Bronchial epithelial cell (primary cell): ENCODE measurements at places on chromosomes 5 and 9. TPM values are rescaled to one million over a fixed set of nuclear protein-coding genes. Genes with fewer than 3 reads are reported as not detected.
A peak's percentile ranks its signal among the peaks of the same experiment; 100 is the strongest.

Gene OR1L8
- not detected in 2 replicates for total RNA-seq

Gene PCDHGB2
- under 0.01 and 0.26 TPM in 2 replicates for total RNA-seq

Gene PCDHA8
- 0.13 TPM in 1 of 2 replicates, not detected in the other for total RNA-seq

Gene CYLC2
- not detected in 2 replicates for total RNA-seq

Gene RNF20
- 37.6 and 56.3 TPM in 2 replicates for total RNA-seq

Gene TMC1
- 1.0 TPM in 1 of 2 replicates, not detected in the other for total RNA-seq

Gene PRRX2
- total RNA-seq, result 0.13 TPM in 1 of 2 replicates, not detected in the other

Gene CDH10
- total RNA-seq, result not detected in 2 replicates

Gene DNAI1
- not detected in 2 replicates for total RNA-seq

Gene TPPP
- total RNA-seq, result 1.6 and 2.4 TPM in 2 replicates

Gene SLU7
- total RNA-seq, result 51.3 and 69.8 TPM in 2 replicates

Gene CCDC180
- under 0.01 and 0.13 TPM in 2 replicates for total RNA-seq

Gene N4BP3
- total RNA-seq, result 4.1 and 4.5 TPM in 2 replicates

DNA sequence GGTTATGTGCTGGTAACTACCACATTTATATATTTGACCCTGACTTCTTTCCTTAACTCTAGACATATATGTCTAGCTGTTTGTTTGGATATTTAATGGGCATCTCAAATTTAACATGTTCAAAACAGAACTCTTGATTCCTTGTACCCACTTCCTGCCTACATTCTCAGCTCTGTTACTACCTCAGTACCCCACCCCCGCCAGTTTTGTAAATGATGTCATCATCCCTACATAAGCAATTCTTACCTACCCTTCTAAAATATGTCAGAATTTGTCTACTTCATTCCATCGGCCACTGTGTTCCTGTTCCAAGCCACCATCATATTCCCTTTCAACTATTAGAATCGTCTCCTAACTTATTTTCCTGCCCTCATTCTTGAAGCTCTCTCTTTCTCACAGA lies 4.8 kb downstream of the RAD50 start:
- DNase-seq, result no peak

GRCh38 chr5:142441616-142442015 lies 116.8 kb upstream of the SPRY4 start:
- DNase-seq, result no peak

- no peak for DNase-seq
Observed at GRCh38 chr5:170736966-170737365, 46.6 kb upstream of the GABRP start.

DNA sequence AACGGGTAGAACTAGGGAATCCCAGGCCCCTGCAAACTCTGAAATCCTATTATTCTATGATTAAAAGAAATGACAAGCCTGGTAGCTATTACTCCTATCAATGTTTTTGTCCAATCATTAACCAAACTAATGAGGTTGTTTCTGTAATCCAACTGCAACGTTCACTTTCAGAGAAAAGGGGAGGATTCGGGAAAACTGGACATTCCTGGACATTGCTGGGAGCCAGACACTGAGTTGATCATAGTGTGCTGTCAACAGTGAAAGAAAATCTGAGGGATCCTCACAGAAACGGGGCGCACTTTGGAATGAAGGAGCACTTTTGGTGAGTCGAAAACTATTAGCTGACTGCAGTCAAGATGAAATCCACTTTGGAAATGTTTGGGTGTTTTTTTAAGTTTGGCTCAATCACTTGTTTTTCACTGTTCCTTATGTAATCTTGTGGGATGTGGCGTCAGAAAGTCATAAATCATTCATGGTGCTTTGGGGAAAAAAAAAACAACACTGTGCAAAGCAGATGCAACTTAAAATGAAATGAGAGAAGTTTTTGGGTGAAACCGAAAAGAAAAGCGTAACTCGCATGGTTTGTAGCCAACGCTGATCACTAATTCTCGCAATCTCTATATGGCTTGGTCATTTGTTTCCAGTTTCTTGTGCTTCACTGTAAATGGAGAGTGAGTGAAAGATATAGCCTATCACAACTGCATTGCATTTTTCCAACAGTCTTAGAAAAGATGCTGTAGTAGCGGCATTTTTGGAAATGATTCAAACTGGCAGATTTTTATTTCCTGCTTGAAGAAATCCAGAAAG lies 51.2 kb upstream of the ADRA1B start:
- DNase-seq, result no peak

DNA sequence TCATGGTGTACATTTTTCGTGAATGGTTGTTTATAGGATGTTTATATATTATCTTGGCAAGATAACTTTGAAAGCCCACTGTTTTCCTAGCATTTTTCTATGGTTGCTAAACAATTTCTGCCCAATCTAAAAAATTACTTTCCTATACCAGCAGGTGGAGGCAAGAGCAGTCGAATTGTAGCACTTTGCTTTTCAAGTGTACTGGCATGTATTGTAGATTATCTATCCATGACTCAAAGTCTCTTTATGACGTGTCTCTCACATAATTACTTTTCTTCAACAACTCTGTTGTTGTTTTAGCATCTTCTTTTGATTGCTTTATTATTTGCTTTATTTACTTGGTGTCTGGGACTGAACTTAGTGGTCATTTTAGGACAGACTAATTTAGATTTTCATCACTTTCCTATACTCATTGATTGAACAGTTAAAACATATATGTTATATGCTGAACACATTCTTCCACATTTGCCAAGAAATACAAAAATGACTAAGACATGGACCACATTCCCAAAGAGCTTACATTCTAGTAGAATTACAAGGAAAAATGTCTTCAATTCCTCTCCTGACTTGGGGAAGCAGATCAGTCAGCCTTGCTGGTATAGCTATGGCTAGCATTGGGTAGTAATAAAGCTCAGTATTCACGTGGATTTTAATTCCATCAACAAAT lies 20.7 kb downstream of the NLN start:
- peak; percentile 85 for DNase-seq

DNA sequence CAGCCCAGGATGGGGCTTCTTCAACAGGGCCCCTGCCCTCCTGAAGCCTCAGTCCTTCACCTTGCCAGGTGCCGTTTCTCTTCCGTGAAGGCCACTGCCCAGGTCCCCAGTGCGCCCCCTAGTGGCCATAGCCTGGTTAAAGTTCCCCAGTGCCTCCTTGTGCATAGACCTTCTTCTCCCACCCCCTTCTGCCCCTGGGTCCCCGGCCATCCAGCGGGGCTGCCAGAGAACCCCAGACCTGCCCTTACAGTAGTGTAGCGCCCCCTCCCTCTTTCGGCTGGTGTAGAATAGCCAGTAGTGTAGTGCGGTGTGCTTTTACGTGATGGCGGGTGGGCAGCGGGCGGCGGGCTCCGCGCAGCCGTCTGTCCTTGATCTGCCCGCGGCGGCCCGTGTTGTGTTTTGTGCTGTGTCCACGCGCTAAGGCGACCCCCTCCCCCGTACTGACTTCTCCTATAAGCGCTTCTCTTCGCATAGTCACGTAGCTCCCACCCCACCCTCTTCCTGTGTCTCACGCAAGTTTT lies 23.6 kb downstream of the PCDHGC5 start:
- DNase-seq, result peak; percentile 65

DNA sequence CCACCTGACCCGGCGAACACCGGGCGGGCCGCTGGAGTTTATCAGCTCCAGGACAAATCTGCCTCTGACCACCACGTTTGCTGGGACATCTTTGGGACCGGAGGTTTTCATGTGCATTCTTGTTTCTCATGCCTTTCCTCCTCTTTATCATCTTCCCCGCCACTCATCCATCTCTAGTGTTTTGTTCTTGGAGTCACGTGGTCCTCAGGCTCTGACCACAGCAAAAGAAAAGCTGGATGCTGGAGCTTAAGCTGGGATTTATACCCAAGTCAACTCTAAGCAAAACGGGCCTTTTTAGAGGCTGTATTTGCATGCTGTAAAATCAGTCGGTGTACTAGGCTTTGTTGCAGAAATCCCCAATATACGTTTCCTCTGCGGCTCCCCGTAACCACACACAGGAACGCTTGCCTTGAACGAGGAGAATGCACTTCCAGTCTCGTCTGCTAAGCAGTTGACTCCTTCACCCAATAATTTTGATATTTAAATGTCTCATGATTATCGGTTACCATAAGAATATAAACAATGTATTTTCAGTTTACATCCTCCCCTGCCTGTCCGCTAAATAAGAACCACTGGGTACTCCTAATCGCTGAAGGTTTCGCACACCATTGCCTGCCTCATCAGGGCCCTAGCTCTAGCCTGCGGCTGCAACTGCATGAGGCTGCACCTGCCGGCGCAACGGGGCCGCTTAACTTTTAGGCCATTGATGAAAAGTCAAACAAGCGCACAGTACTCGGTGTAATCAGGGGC lies 560 bp upstream of the NDUFS6 start:
- DNase-seq, result peak; percentile 17

DNA sequence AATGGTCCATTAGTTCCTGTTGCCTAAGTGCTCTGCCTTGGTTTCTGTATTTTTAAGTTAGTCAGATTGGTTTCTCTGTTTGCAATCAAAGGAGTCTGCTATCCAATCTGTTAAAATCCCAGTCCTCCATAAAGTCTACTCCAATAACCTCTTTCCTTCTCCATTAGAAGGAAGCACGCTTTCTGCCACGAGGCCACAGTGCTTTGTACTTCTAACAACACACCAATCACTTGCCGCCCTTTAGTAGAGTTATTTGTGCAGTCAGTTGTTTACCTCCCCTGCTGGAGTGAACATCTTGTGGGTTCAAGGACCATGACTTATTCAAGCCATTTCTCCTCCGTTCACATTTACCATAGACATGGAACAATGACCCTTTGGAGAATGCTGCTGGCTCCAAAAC lies 69.0 kb downstream of the GLRA1 start:
- no peak for DNase-seq

- DNase-seq, result no peak
Observed at GRCh38 chr5:22669345-22669744, 183.8 kb downstream of the CDH12 start.

DNA sequence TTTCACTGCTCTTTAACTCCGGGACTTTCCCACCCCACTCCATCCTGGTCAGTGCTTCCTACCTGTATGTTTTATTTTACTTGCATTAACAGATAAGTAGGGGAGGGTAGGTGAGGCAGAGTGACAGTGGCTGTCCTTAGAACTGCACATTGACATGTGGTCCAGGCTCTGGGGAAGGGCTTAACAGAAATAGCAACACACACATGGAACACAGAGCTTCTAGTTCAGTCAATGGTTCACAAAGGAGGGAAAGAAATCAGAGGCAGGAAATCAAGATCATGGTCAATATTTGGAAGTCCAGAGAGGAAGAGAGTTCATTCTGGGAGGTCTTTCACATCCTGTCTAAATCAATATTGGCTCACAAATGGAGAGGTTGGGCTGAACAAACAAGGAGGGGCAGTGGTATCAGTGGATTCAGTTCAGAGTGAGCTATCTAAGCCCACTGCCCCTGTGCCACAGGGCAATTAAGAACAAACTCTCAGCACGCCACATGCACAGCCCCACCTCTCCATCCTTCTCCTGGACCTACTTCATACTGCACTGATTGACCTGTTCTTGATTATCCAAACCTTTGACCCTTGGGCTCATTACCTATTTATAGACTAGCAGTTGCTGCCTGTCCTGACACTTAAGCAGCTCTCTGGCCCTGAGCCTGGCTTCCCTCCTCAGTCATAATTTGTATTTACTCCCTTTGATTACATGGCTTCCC lies 6.2 kb upstream of the VPS13A start:
- no peak for DNase-seq

DNA sequence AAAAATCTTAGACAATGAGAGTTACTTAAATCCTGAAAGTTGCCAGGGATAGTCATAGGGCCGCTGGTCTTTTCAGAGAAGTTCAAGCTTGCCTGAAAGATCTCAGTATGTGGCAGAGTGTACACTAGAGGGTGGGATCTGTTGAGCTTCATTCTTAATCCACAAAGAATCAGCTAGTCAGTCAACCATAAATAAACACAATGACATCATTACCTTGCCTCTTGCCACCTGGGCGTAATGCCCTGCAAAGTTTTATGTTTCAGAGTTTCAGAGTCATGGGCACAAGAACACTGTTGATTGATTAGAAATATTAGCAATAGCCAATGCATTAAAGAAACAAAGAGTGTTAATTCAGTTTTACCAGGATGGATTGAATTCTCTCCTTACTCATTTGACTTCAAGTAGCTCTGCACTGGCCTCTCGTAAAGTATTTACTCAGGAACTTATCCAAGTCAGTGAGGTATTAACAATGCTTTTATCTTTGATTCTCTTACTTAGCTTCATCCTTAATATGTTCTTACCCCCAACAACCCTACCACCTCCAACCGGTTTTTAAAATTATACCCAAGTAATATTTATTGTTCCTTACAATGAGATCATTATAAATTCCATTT lies 14.3 kb upstream of the ANXA1 start:
- DNase-seq, result peak; percentile 98

- no peak for DNase-seq
Observed at GRCh38 chr9:95182854-95183563, 134.5 kb downstream of the FANCC start.

- no peak for DNase-seq
Observed at GRCh38 chr5:157528036-157528632, 47.4 kb downstream of the ADAM19 start.

DNA sequence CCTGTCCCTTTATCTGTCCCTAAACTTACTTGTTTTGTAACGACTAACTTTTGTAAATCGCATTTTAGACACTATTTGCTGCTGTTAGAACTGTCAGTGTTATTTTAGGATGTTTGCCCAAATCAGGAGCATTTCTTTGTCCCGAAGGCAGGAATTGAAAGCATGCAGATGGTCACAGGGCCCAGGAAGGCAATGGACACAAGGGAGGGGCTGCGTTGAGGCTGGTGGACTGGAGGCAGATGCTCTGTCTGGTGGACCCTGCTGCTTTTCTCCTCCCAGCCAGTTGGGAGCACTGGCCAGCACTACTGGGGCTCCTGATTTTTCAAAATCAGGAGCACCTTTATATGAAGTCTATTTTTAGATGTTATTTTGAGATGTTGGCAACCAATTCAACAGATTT lies 31.7 kb downstream of the DOCK2 start:
- no peak for DNase-seq

- no peak for DNase-seq
Observed at GRCh38 chr5:135221696-135222095, 177.3 kb downstream of the MACROH2A1 start.

- no peak for DNase-seq
Observed at GRCh38 chr5:58666598-58667581, 84.0 kb downstream of the RAB3C start.

DNA sequence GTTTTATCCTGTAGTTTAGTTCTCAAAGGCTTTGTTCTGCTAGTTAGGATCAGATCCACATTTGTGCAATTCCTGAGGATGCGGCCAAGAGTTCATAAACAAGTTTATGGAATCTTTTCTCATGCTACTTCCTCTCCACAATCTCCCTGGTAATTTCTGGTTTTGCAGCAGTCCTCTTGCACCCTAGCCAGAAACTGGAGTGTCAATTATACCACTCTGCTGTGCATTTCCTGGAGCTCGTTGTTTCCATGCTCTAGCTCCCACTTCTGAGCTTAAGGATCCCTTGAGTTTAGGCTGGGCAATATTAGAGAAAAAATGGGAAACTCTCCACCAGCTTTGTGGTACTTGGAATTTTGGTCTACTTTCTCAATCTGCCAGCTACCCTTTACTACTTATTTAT lies 474.7 kb downstream of the DIRAS2 start:
- DNase-seq, result no peak

DNA sequence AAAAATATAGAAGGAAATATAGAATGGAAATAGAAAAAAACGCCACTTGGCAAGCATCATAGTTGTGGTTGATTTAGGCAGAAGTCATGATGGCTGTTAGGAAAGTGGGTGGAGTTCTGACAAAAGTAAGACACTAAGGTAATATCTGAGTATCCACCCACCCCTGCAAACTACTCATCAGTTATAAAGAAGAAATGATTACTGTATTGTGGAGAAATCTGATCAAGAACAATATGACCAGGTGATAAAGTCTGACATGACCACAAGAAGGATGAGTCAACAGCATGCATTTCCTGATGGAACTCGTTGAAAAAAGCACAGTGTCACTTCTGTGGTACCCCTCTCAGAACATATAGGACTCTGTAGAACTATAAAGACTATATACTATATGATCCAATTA lies 343.4 kb upstream of the PAPPA start:
- DNase-seq, result peak; percentile 74
